ENCODE measurements at places on chromosomes 6 and 20.

- DNase-seq, result no peak
Measured at GRCh38 chr6:44524476-44525227, 137.1 kb downstream of the CDC5L start.

DNA sequence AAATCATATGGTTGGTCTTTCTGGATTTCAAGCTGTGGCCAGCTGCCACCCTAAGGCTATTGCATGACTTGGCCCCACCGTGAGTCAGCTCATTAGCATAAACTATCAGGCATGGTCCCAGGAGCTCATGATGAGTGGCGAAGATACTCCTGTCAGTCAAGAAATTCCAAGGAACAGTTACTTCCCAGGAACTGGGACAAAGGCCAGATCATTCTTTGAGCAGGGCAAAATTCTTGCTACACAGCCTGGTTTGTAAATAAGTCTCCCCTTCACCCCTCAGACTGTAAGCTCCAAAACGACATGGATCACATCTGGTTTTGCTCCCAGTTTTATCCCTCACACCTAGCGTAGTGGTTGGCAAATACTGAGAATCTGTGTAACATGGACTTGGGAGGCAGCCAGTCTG is 33.0 kb upstream of the KIAA1586 start:
- DNase-seq, result no peak

DNA sequence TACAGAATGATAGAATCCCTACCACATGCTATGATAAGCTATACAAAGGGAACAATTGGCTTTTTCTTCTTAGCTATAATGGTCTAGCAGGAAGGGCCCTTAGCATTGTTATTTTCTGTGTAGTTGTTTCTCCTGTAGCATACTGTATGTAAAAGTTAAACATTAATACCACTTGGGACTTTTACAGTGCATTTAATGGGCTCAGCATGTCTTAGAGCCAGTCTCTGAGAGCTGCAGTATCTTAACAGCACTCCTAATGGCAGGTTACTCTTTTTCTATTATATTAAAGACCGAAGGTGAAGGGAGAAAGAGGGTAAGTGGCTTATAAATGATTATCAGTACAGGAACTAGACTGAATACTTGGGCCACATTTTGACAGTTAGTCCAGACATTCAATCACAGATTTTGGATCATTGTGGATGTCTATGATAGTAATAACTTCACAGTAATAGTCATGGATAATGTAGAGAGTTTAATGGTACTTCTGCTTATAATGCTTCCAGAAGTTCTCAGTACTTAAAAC is 290.7 kb downstream of the PHF3 start:
- DNase-seq, result no peak

GRCh38 chr6:162960679-162961457 is 233.1 kb downstream of the PACRG start:
- no peak for DNase-seq

GRCh38 chr6:167323111-167323510 is 1.8 kb upstream of the TTLL2 start:
- DNase-seq, result no peak

- DNase-seq, result no peak
Measured at GRCh38 chr6:148435386-148435785, 92.7 kb downstream of the SASH1 start.

- DNase-seq, result no peak
Measured at GRCh38 chr6:42419490-42420280, 32.0 kb downstream of the TRERF1 start.

GRCh38 chr20:58669287-58670006 is 18.4 kb downstream of the STX16 start:
- DNase-seq, result no peak

GRCh38 chr6:52551483-52552277 is 25.2 kb downstream of the TRAM2 start:
- DNase-seq, result peak; percentile 23

DNA sequence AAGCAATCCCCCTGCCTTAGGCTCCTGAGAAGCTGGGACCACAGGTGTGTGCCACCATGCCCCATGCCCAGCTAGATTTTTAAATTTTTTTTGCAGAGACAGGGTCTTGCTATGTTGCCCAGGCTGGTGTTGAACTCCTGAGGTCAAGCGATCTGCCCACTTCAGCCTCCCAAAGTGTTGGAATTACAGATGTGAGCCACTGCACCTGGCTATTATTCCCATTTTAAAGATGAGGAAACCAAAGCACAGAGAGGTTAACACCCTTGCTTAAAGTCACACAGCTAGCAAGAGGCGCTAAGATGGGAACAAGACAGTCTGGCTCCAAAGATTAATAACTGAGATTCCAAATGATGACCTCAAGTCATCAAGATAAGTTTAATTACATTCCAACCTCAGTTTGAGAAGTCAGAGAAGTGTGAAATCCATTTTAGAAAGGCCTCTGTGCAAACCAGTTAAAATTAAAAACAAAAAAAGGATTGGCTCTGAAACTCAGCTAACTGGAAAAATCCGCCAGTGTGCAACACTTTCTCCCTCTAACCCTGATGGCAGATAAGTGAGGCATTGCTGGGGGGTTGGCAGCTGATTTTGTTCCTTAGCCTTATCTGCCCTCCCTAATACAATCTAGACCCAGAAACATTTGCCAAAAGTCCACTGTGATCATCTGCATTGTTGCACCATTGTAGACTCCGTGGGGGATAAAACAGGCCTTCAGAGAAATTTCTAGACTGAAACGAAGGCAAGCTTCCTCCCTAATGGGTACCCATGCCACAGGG is 55.5 kb downstream of the CPNE5 start:
- no peak for DNase-seq

DNA sequence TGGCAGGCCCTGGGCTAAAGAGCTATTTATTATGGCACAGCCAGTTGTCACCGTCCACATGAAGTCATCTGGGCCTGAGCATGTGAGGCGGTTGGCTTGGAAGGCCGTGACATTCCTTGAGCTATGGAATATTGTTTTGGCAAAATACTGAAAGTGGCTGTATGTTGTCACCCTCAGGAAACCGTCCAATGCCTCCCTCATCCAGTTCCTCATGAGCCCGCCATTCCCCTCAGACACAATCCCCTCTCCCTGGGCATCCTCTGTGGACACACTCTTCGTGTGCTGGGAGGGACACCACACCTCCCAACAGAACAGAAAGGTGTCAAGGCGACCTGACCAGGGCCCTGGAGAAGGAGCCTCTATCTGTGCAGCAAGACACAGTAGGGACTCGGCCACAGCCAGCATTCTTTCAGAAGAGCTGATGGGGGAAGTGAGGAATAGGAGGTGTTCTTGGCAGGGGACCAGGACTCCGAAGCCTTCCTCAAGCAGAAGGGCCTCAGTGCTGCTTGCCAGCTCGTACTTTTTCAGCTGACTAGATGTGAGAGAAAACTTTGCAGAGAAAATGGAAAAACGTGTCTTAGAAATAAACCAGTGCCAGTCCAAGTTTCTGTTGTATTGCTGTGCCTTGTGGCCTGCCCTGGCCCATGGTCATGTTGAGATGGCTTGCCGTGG is 120.5 kb downstream of the SOD2 start:
- DNase-seq, result no peak

- DNase-seq, result no peak
Measured at GRCh38 chr6:41647061-41647511, 8.8 kb downstream of the MDFI start.

GRCh38 chr20:23255716-23256385 is 94.7 kb upstream of the NXT1 start:
- DNase-seq, result no peak

GRCh38 chr6:149055195-149055899 is 262.2 kb upstream of the TAB2 start:
- no peak for DNase-seq

GRCh38 chr6:133621751-133622150 is 267.2 kb upstream of the TCF21 start:
- no peak for DNase-seq

GRCh38 chr6:147910281-147910680 is 401.8 kb downstream of the SAMD5 start:
- DNase-seq, result no peak

DNA sequence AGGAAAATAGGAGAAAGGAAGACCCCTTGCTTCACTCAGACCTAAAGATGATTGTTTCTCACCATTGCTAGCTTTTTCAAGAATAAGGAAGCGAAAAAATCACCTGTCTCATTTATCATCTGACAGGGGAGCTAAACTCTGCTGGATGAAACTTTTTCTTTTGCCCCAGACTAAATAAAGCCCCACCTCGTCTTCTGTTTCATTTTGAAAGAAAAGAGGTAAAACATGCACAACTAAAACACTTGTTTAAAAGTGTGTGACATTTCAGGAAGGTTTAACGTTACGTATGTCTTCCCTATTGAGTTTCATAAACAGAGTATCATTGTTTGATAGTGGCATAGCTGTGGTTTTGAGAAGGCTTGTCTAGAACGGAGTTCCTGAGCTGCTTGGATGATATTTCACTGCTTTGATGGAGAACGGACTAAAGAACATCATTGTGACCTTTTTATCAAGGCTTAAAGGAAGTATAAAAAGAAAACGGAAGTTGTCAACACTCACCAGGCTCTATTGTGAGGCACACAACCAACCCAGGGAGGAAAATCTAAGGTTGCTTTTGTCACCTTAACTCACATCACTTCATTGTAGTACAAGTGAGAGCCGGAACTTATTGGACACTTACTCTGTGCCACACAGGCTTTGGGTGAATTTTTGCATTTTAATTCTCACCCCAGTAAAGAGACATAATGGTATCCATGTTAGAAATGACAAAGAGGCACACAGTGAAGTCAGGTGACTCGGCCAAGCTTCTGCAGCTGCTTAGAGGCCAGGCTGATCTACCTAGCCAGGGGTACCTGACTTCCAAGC is 29.5 kb downstream of the TSHZ2 start:
- DNase-seq, result no peak

DNA sequence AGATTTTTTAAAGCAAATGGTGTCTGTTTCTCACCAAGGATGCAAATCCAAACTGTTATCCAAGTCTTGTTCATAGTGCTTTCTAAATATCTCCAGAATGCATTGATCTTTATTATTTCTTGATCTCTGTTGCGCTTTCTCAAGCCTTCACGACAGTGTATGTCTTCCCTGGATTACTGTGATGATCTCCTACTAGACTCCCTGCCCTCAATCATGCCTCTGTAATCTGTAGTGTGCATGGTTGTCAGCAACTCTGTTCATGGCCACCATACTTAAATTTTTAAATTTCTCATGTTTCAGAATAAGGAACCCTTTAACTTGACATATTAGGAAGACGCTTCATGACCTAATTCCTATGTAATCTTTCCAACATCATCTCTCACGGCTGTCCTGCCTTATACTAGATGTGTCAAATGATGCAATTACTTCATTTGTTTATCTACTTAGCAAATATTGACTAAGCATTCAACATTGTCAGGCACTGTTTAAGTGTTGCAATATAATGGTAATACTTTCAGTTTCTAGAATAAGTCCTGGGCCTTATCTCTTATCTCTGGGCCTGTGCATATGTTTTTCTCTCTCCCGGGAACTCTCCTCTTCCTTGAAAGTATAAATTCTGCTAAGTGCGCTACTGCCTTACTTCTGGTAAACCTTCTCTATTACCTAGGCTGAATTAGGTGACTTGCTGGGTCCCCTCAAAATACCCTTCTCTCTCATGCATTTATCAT is 25.6 kb upstream of the AHI1 start:
- DNase-seq, result no peak

DNA sequence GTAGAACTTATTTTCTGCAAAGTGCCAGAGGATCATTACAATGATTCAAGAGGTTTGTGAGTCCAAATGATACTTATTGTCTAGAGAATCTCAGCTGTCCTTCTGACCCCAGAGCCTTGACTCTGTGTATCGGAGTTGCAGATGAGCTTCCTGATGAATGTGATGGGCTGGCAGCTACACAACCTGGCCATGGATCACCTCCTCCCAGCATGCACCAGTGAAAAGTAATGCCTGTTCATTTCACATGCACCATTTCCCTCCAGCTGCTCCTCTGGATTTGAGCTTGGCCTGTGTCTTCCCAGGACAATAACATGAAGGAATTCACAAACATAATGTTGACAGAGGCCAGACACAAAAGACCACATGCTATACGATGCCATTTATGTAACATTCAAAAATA is 30.0 kb downstream of the SNHG17 start:
- no peak for DNase-seq

DNA sequence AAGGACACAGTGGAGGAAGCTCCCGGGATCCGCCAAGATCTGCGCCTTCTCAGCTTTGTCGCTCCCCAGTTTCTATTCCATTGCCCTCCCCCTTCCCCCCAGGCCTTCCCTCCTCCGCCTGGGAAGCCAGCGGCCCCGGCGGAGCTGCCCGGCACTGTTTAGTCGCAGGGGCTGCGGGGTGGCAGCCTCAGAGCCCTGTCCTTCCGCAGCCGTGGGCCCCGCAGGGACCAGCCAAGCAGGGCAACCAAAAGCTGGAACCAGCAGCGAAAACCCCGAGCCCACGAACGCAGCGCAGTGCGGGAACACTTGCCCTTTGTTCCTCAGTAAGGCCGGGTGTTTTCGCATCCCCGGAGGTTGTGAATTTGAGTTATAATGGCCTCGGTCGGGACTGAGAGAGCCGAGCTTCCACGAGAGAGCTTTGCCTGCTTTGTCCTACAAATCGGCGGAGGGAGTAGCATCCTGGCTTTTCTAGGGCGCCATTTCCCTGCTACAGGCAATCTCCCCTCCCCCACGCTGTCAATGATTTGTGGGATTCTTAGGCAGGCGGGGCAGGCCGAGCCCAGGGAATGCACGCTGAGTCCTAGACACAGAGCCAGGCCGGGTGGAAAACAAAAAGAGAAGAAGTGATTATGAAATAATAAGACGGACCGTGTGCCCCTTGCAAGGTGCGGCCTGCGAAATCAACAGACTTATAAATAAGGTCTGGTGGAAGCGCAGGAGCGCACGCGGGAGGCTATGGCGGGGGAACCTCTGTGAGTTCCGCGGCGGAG is 4.0 kb upstream of the TUBB2B start:
- peak; percentile 79 for DNase-seq

DNA sequence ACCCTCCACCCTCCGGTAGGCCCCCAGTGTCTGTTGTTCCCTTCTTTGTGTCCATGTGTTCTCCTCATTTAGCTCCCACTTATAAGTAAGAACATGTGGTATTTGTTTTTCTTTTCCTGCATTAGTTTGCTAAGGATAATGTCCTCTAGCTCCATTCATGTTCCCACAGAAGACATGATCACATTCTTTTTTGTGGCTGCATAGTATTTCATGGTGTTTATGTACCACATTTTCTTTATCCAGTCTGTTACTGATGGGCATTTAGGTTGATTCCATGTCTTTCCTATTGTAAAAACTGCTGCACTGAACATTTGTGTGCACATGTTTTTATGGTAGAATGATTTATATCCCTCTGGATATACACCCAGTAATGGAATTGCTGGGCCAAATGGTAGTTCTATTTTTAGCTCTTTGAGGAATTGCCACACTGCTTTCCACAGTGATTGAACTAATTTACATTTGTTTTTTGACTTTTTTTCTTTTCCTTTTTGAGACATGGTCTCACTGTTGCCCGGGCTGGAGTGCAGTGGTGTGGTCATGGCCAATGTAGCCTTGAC is 4.5 kb downstream of the KPNA5 start:
- DNase-seq, result no peak

GRCh38 chr6:20319520-20320357 is 81.9 kb upstream of the E2F3 start:
- no peak for DNase-seq
